ENCODE measurements at places on chromosomes 3 and 15.
A peak's percentile ranks its signal among the peaks of the same experiment; 100 is the strongest.

- DNase-seq = no peak
Observed at GRCh38 chr15:85886309-85886811, 91.6 kb upstream of the KLHL25 start.

GRCh38 chr3:195170496-195170895, 100.5 kb downstream of the XXYLT1 start:
- DNase-seq = no peak

- no peak for DNase-seq
Observed at GRCh38 chr3:63521657-63522056, 130.8 kb upstream of the SNTN start.

- DNase-seq = peak; percentile 41
Observed at GRCh38 chr3:127473244-127474024, 117.1 kb downstream of the TPRA1 start.

DNA sequence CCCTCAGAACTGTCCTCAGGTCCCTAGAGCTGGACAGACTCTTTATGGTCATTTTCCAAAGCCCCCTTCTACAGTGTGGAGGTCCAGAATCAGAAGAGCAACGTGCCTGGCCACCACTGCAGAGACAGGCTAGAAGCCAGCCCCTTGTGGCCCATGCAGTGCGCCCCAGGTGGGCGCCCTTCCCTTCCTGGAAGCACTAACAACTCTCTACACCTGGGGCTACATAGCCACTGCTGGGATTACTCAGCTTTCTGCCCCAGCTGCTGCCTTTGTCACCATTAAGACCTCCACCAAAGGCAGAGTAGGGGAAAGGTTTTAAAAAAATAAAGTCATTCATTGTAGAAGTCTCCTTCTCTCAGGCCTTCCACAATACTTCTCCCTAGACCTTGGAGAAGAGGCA, 2.3 kb downstream of the RASGRP1 start:
- DNase-seq = no peak

DNA sequence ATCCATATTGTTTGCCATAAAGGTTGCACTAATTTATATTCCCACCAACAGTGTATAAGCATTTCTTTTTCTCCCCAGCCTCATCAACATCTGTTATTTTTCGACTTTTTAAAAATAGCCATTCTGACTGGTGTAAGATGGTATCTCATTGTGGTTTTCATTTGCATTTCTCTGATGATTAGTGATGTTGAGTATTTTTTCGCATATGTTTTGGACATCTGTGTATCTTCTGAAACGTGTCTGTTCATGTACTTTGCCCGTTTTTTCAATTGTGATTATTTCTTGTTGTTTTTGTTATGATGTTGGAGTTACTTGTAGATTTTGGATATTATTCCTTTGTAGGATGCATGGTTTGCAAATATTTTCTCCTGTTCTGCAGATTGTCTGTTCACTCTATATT, 46.5 kb downstream of the TP63 start:
- DNase-seq = no peak

- DNase-seq = no peak
Observed at GRCh38 chr15:33586786-33587697, 276.3 kb downstream of the RYR3 start.

DNA sequence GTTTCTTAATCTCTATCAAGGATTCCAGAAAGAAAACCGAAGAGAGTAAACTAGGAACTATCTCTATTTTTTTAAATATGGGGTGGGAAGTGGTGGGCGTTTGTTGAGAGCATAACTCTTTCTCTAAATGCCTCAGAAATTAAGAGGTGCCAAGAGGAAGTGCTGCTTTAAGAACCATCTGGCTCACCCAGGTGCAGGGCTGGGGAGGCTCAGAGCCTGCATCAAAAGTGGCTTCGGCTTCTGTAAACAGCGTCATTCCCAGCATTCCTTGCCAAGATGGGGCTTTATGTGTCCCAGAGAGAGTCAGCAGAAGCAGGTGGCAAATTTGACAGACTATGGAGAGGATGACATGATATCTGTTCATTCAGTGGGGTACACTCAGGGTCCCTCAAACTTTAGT, 123.3 kb upstream of the BFSP2 start:
- DNase-seq = no peak

All from RWPE1 (cell line).